Stimulated activated CD8-positive, alpha-beta memory T cell treated with anti-CD3 and anti-CD28 coated beads, Interleukin-4, amount 100 ng/mL, for 48 hours (primary cell): ENCODE measurements at places on chromosomes 2 and 18.

- DNase-seq = no peak
Measured at GRCh38 chr2:10078704-10079265, 1.4 kb downstream of the CYS1 start.

GRCh38 chr2:235677276-235677788 lies 183.5 kb downstream of the AGAP1 start:
- no peak for DNase-seq

GRCh38 chr2:162912787-162913186 lies 74.2 kb upstream of the KCNH7 start:
- DNase-seq = no peak

DNA sequence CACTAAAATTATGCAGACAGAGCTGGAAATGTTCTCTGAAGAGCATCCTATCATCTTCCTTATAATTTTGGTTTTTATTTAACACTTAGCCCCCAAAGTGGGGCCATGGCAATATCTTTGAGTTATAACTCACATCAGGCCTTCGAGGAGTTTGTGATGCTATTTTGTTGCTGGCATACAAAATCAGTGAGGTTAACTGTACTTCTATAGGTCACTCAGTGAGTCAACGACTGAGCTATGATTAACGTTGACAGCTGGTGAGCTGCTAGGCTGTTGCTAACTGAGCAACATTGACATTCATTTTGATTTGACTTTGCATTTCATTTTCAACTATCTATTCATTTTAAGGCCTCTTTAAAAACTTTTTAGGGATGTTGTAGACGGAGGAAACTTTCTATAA lies 50.0 kb downstream of the GPD2 start:
- no peak for DNase-seq

GRCh38 chr18:27497246-27497645 lies 312.1 kb upstream of the CHST9 start:
- DNase-seq = no peak

GRCh38 chr18:1840878-1841277 lies 730.4 kb downstream of the METTL4 start:
- DNase-seq = no peak

- no peak for DNase-seq
Measured at GRCh38 chr2:229372207-229372606, 101.1 kb upstream of the PID1 start.

GRCh38 chr2:134253804-134254203 lies at the start of gene MGAT5:
Gene MGAT5, plus strand, starts transcription at chr2:134254072. Its CDS starts 332 bp downstream, at chr2:134254404.
- DNase-seq = no peak

- DNase-seq = no peak
Measured at GRCh38 chr18:10013621-10014543, 100.1 kb downstream of the VAPA start.

GRCh38 chr2:209496586-209496982 lies 72.7 kb downstream of the MAP2 start:
- no peak for DNase-seq

DNA sequence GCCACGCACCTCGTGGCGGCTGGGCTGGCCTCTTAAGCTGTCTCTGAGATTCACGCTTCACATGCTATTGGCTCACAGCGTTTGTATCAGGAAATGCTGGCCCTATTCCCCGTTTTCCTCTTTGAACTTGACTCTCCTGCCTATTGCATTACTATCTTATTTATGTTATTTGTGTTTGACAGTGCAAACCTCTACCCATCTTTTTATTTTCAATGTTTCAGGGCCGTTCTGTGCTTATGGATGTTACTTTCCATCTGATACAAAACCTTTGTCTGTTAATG lies 149.9 kb upstream of the TWIST2 start:
- no peak for DNase-seq

GRCh38 chr18:60189856-60190255 lies 182.7 kb downstream of the MC4R start:
- DNase-seq = no peak

GRCh38 chr2:168541858-168542257 lies 85.8 kb downstream of the CERS6 start:
- DNase-seq = no peak

DNA sequence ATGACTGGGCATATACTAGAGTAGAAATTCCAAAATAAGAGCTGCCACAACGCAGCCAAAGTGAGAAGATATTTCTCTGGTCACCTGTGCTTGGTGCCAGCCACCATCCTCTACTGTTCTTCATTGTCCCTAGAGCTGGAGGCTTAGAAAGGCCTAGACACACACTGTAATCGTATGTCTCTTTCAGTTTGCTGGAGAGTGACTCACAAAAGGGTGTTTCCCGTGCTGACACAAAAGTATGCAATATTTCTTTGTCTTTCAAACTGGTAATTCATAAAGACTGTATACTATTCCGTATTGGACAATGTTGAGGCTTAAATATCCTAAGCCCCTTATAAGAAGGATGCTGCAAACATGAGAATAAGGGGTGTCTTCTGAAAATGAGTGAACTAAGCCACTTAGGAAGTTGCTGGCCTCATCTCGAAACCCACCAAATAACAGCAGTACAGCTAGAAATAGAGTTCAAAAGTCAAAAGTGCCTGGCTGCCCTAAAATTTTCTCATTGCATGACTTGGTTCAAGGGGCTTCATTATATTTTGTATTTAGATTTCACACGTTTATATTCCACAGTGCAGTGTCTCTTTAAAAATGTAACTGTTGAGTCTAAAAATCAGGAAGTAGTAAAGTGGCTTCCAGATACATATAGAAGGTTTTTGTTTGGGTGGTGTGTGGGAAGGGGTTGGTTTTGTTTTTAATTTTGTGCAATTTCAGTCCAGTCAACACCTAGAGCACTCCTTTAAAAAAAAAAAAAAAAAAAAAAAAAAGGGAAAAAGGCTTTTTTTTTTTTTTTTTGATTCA lies 601.1 kb downstream of the ARHGAP15 start:
- DNase-seq = no peak

DNA sequence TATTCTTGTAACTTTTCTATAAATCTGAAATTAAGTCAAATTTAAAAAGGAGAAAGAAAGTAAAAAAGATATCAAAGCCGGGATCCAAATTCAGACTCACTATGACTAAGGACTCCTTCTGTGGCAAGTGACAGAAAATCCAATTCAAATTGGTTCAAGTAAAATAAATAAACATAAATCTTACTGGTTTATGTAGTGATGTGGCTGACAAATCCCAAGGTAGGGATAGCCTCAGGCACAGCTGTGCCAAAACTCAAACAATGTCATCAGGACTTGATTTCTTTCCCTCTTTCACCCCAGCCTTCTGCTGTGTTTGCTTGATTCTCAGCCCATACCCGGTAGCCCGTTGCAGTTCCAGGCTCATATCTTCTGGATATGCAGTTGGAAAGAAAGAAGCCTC lies 284.6 kb downstream of the SP3 start:
- DNase-seq = no peak

DNA sequence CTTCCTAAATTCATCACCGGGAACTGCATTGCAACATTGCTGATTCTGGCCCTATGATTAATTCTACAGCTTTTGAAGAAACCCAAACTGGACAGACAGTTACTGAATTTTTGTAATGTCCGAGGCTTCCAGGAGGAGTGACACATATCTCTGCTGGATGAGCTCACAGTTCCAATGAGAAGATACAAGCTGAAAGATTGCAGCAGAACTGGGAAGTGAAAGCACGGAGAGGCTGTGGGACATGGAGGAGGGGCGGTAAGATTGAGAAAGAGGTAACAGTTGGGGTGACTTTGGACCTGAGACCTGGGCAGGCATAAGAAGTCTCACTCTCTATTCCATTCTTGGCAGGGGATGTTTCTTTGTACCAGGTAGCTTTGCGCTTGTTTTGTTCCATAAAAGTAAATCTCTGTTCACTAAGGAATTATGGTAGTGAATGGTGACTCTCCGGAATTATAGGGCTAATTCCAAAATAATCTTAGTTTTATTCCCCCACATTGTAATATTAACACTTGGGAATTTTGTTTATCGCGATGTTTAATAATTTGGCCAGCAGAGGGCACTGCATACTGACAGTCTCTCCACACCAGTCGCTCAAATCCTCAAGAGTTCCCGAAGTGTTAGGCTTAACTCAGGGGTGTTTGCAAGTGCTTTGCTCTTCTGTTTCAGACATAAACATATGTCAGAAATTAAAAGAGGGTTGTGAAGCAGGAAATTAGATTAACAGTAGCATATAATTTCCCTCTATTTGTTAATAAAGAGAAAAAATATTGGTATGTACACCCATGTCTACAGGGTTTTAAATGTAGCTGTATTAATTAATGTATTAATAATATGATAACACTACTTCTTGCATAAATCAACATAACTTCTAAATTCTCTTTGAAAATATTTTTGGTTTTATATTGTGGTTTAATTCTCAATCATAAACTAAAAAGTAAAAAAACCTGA lies 201.4 kb downstream of the SOCS6 start:
- DNase-seq = peak; percentile 41

DNA sequence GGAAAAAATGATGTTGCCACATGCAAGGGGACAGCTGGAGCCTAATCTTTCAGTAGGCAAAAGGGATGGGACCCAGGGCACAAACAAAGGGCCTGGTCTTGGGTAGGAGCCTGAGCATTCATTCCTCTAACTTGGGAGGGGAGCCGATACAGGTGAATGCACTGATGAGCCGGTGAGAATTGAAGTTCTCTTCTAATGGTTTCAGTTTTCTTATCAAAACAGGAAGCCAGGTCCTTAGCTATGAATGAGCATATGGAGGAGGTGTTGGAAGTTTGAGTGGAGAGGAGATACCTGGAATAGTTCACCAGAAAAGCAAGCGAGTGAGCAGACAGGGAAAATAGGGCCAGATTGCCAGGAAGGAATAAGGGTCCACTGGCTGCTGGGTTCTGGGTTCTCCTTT lies 10.1 kb downstream of the DPP4 start:
- DNase-seq = no peak

GRCh38 chr2:32369222-32369621 lies 12.4 kb downstream of the BIRC6 start:
- DNase-seq = no peak

GRCh38 chr2:123770996-123771720 lies 253.9 kb upstream of the CNTNAP5 start:
- no peak for DNase-seq

- DNase-seq = no peak
Measured at GRCh38 chr2:117755768-117756167, 58.7 kb upstream of the DDX18 start.

DNA sequence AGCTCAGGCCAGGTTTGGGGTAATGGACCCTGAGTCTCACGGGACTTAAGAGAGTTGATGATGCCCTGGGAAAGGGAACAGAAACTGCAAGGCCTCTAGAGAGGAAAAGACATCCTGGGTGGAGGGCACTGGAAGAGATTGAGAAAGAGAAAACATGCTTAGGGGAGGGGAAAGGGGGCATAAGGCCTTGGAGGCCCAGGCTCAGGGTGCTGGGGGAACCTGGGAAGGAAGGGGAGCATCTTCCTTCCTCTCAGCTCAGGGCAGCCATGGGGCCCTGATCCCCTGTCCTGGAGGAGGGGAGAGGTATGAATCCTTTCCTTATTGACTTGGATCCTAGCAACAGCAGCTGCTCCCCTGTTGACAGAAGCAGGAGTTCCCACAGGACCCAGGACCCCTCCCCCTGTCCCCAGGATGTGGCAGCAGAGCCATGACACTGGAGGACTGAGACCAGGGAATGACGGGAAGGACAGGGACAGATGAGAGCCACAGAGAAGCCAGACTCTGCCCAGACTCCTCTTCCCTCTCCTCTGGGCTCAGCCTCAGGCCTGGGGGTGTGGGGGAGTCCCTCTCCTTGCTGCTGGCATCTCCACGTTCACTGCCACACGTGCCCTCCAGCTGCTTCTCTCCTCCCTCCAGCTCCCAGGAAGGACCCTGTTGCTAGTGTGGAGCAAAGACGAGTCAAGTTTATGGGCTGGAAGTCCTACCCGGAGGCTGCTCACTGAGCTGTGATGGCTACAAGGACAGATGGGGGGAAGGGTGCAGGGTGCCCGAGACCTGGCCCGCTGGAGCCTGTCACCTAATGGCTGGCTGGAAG lies 815 bp downstream of the GPBAR1 start:
- no peak for DNase-seq

DNA sequence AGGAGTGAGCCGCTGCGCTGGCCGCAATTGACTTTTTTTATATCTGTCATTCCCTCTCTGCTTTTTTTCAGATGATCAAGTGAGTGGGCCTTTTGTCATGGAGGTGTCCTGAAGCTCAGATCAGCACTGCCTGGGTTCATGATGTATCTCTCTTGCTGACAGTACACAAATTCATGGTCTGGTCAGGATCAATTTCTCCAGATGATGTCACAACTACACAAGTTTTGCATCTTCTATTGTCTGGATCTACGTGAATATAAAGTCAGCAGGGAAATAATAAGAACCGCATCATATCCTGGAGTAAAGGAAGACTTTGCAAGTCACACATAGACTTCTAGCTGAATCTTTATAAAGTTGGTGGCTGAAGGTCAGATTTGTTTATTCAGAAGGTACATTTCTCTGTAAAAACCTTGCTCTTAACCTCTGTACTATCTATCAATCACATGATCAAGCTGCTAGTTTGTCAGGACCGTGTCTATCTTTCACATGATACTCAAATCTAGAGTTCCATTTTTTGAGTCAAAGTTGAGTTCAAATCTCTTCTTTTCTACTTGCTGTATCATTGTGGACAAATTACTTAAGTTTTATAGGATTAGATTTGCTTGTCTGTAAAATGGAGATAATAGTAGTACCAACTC lies 13.1 kb upstream of the CD28 start:
- DNase-seq = no peak

DNA sequence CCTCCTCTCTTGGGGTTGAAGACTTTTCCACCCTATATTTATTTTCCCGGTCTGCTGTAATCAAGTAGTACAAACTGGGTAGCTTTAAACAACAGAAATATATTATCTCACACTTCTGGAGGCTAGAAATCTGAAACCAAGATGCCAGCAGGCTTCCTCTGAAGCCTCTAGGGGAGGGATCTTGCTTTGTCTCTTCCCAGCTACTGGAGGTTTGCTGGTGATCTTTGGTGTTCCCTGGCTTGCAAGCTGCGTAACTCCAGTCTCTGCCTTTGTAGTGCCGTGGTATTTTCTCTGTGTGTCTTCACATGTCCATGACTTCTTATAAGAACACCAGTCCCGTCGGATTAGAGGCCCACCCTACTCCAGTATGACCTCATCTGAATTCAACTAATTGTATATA lies 44.4 kb downstream of the MYO3B start:
- no peak for DNase-seq

DNA sequence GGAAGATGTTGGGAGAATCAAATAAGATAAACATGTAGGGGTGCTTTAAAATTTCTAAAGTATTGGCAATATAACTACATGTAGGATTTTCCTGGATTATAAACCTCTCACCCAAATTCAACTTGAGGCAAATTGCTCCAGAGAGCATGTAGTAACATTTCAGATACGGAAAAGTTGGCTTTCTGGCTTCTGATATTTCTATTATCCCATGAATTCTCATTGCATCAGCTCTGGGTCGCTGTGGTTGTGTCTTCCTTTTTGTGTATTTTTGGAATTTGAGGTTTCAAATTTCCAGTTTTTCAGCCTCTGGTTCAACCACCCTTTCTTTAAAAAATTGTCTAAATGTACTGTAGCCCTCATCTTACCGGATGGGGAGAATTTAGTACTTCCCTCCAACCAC lies 32.3 kb downstream of the TGIF1 start:
- no peak for DNase-seq

- no peak for DNase-seq
Measured at GRCh38 chr2:236887953-236888793, 197.5 kb upstream of the COPS8 start.

- DNase-seq = no peak
Measured at GRCh38 chr2:210169516-210170195, 1.6 kb downstream of the KANSL1L start.

GRCh38 chr2:192578780-192579179 lies 384.0 kb upstream of the TMEFF2 start:
- DNase-seq = no peak

GRCh38 chr18:10230072-10230471 lies 224.4 kb upstream of the APCDD1 start:
- no peak for DNase-seq
